Esophagus muscularis mucosa (tissue), 4 donors: ENCODE measurements at places on chromosomes 1 and 21.

GRCh38 chr1:40783001-40783905, at the start of gene KCNQ4:
TSS of gene KCNQ4 (plus strand) at chr1:40783787. CDS start at chr1:40784094, 307 bp downstream.
- DNase-seq = no peak

DNA sequence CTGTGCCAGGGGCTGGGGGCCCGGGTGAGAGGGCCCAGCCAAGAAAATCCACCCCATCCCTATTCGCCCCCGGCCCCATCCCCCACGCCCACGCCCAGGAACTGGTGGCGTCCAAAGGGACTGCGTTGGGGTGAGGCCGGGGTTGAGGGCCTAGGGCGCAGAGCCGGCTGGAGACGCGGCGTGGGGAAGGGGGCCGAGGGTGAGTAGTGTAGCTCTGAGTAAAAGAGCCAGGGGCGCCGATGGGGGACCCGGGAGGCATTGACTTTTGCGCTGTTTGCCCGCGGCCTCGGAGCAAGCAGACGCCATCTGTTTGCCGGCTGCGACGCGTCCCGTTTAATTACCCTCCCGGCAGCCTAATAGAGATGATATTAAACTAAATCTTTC, 3.5 kb upstream of the DMRTA2 start:
- peak; percentile 83 for DNase-seq

- no peak for DNase-seq
Measured at GRCh38 chr1:158169105-158169504, 11.6 kb upstream of the CD1D start.

DNA sequence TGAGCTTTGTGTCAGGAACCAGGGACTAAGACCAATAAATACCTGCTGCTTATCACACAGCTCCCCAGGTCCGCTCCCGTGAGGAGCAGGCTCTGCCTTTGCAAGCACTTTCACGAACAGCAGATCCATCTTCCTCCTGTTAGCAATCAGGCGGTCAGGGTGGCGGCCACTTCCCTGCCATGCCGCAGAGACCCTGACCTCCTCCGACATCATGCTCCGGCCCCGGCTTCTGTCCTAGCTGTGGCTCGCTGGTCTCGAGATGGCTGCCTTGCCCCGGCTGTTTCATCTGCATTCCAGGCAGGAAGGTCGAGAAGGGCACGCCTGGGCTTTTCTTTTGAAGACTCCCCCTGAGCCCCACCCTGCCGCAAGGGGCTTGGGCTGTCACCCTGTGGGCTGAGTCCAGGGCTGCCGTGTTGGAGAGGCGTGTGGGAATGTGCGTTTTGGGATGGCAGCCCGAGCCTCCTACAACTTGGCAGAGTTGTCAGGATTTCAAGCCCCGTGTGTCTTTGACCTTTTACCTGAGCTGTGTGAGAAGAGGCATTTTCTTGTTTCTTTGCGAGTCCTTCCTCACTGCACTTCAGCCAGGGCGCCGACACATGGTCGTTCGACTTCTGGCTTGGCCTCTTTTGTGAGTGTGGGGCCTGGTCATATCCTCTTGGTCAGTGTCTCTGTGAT, 59.5 kb downstream of the AGPAT3 start:
- DNase-seq = no peak

- DNase-seq = no peak
Measured at GRCh38 chr1:89332461-89332860, 31.4 kb upstream of the GBP6 start.

DNA sequence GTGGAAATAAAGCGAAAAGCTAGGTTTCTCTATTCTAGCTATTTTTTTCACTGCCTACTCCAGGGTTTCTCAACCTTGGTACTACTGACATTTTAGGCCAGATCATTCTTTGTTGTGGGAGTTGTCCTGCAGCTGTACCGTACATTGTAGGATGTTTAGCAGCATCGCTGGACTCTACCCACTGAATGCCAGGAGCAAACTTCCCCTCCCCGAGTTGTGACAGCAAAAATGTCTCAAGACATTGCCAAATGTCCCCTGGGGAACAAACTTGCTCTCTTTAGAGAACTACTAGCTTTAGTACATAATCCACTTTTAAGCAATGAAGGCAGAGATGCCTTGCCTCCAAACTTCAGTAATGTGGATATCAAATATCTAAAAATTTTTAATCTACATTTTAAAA, 122.8 kb downstream of the PLPPR5 start:
- DNase-seq = no peak

- DNase-seq = peak; percentile 87
Measured at GRCh38 chr1:230421481-230421880, 4.7 kb downstream of the PGBD5 start.

DNA sequence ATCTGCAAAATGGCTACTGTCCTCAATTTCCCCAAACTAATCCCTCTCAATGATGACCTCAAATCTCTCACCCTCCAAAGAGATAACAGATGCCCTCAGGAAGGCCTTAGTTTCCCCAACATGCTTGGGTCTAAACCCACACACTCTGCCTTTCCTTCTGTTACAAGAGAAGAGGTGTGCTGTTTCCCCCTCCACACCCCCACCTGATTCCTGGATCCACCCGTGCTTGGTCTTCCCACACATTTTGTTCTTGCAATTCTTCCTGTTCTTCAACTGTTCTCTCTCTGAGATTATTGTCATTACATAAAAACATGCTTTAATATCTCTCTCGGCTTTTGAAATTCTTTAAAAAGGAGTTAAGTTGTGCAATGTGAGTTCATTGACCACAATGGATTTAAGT, 5.7 kb upstream of the CBR3 start:
- no peak for DNase-seq

DNA sequence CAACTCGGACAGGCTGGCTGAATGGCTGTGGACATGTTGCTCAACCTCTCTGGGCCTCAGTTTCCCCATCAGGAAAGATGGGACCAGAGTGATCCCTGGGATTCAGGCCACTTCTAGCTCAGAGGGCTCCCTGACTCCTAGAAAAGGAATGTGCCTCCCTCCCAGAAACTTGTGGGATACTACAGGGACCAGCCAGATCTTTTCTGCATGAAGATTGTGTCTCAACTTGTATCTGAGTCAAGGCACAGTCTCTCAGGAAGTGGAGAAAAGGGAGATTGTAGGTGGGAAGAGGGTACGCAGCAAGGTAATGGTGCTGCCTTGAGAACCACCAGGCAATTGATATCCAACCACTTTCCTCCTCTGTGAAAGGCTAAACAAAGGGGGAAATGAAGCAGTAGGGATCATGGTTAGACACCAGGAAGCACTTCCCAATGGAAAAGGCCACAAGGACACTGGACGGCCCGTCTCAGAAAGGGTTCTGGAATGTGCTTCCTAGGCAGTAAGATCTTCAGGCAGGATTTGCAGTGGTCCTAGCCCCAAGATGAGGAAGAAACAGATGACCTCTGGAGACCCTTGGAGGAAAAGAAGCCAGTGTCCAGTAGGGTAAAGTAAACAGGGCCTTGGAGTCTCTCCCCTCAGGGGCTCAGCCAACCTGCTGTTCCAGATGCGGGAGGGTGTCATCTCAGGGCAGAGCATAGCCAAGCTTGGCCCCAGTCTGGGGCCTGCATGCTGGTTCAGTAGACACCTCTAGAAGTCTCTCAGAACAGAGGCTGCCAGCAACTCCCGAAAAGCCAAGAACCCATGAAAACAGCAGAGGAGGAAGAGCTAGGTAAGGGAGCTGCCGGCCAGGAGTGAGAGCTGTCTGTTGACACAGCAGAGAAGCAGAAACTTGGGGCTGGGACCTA, 16.8 kb downstream of the IFFO2 start:
- DNase-seq = no peak
